ENCODE measurements at places on chromosomes 13 and 19.
A peak's percentile ranks its signal among the peaks of the same experiment; 100 is the strongest.

DNA sequence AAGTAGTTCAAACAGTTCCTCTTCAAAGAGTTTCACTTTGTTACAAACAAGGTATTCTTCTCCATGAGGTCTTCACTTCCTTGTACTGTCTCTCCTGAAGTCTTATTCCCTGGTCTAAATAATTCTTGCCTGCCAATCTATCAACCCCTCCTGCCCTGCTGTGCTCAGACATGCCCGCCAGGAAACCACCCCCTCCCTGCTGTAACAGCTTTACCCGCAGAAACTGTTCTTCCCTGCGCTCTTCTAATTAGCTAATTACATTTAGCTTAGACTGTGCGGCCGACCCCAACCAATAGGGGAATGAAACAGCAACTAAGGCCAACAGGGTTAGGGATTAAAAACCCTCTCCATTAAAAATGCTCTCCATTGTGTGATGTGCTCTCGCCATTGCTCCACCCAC lies 46.7 kb downstream of the ZNF846 start:
- DNase-seq = no peak

DNA sequence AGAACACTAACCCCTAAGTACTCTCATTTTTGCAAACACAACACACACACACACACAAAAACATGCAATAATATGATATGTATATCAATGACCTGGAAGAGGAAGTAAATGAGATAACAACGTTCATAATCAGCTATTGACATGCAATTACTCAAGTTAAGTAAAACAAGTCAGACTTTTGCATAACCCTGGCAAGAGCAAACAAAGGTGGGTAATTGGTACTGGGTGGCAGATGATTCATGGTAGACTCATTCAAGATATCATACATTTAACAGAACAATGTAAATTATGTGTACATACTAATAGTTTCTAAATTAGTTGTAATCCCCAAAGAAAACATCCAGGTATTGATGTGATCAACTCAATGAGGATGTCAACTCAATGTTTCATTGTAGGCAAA lies 508.8 kb downstream of the DACH1 start:
- DNase-seq = no peak

- peak; percentile 97 for DNase-seq
Observed at GRCh38 chr19:50025022-50025793, at the start of gene VRK3. TSS of gene VRK3 (minus strand) at chr19:50025372. CDS start at chr19:50016162, 9,210 bp downstream.

DNA sequence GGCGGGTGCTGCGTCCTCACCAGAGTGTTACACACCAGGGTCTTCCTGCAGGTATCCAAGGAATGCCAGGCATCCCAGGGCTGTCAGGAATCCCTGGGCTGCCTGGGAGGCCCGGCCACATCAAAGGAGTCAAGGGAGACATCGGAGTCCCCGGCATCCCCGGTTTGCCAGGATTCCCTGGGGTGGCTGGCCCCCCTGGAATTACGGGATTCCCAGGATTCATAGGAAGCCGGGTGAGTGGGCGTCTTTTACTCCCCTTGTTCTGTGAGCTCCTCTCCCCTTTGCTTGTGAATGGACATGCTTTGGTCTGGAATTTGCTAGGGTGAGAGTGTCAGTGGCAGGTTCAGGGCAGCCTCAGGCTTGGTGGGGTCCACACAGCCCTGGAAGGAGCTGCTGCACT lies 75.9 kb downstream of the RAB20 start:
- no peak for DNase-seq

DNA sequence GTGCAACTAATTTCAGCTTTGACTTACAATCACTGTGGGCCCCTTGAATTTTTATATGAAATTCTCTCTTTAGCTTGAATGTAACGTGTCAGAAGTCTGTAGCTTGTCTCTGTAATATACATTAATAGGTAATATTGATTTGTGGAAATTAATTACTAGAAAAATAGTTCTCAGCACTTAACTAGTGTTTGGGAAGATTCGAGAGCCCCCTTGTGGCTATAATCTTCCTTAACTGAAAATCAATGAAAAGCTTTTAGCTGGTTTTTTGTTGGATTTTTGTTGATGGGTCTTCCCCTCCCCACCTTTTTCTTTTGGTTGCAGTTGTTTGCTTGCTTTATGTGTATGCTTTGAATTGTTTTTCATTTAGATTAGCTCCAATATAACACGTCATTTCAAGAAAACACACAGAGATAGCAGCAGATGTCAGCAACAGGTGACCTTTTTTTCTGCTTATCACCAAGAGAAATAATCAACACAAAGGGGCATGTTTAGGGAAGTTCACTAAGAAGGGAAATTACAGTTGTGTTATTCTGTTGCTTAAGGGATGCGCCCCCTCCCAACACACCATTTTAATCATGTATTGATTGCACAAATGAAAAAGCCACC lies 176.8 kb downstream of the OXGR1 start:
- DNase-seq = no peak

DNA sequence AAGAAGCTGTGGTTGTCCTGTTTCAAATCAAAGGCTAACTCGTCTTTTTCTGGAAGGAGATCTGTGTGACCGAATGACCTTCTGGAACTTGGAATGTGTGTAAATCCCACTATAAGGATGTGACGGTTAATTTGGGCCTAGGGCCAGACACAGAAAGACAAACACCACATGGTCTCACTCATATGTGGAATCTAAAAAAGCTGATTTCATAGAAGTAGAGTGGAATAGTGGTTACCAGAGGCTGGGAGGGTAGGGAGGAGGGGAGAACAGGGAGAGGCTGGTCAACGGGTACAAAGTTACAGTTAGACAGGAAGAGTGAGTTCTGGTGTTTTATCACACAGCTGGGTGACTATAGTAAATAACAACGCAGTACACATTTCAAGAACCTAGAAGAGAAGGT lies 39.3 kb upstream of the RGCC start:
- no peak for DNase-seq

- no peak for DNase-seq
Observed at GRCh38 chr13:26067601-26068000, 15.8 kb upstream of the SHISA2 start.

DNA sequence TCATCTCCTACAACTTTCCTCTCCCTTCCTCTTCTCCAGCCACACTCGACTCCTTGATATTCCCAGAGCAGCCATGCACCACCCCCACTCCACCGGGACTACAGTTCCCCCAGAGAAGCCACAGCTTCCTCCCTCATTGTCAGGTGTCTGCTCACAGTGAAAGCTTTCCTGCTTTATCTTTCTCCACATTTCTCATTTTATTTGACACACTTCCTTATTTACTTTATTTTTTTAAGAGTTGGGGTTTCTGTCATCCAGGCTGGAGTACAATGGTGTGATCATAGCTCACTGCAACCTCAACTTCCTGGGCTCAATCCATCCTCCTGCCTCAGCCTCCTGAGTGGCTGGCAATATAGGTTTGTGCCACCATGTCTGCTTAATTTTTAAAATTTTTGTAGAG lies 464.6 kb downstream of the MYO16 start:
- DNase-seq = no peak

DNA sequence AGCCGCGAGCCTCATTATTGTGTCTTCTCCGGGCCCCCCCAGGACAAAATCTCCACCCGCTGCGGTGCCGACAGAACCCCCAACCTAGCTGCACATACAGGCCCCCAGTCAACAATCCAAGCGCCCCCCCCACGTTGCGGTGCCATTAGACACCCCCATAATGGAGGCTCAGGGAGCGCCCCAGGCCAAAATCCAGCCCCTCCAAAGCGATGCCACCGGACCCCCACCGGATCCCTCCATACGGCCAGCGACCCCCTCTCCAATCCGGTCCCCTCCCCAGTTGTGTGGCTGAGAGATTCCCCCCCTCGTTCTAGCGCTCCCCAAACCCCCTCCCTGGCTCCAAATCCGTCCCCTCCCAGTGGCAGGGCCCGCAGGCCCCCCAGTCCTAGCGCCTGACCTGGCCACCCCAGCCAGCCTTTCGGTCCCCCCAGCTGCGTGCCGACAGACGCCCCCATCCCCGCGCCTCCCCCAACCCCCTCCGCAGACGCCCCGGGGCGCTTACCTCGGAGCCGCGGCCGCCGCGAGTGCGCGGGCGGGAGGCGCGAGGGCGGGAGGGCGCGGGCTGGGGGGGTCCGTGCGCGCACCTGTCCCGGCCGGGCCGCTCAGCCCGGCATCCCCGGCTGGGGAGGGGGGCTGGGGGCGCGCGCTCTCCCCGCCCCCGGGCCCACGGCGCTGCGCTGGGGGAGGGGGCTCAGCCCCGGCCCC lies 21.6 kb upstream of the SEMA6B start:
- no peak for DNase-seq

GRCh38 chr13:43431290-43431716 lies 355.5 kb downstream of the ENOX1 start:
- DNase-seq = no peak

GRCh38 chr19:5904352-5905113 lies at the start of gene VMAC:
TSS of gene VMAC (plus strand) at chr19:5904872. CDS start at chr19:5904891, 19 bp downstream.
- peak; percentile 99 for DNase-seq

DNA sequence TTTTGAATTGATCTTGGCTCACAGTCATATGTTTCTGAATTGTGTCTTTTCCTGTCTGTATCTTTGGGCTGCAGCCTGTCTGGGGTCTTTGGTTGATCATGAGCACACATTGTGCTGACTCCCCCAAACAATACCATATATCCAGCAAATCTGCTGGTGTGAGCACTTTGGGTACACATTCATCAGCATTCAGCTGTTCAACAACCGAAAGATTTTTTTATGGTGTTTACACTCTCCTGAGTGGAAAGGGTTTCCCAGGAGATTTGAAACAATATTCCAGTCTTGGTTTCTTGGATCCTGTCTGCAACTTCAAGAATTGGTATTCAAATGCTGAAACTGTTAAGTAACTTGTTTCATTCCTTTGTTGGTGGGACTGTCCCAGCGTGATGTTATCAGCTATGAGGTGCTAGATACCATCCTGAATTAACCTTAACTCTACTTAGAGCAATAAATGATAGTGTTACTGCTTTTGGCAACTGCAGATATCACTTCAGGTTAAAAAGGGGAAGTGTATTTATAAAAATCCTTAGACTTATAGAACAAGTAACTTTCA lies 78.4 kb upstream of the DIAPH3 start:
- DNase-seq = no peak

DNA sequence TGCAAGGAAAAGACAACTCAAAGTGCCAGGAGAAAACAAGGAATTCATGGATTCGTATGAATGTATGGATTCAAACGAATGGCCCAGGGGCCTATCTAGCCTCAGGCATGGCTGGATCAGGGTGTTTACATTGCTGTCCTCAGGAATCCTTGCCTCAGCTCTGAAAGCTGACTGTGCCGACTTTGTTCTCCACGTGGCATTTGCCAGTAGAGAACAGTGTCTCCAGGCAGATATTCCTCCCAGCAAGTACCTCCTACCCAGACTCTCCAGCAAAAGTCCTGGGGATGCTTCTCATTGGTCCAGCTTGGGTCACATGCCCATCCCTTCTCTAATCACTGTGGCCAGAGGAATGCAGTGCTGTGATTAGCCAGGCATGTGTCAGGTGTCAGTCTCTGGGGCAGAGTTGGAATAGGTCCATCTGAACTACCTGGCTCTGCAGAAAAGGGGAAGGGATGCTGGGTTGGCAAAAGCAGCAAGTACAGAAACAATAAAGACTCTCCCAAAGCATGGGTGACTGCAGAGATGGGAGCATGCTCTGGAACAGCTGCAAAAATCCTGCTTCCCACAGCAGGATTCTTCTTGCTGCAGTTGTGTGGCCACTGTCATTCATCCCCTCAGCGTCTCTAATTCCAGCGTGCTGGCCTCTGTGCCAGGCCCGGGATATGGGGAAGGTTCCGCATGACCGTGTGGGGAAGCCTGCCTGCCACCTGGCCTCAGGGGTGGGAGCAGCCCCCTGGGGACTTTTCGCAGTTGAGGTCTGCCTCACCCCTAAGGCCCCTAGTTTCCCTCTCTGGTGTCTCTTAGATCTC lies 30.0 kb downstream of the CCNE1 start:
- DNase-seq = no peak

DNA sequence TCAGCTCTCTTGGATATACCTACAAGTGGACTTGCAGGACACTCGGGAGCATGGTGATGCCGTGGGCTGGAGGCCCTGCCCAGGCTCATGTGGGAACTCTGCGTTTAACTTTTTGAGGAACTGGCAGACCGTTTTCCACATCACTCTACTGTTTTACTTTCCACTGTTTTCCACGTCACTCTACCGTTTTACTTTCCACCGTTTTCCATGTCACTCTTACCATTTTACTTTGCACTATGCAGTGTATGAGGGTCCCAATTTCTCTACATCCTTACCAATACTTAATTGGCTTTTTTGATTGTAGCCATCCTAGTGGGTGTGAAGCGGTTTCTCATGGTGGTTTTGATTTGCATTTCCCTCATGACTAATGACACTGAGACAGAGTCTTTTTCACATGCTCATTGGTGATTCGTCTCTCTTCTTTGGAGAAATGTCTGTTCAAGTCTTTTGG lies 40.5 kb downstream of the GATAD2A start:
- no peak for DNase-seq

DNA sequence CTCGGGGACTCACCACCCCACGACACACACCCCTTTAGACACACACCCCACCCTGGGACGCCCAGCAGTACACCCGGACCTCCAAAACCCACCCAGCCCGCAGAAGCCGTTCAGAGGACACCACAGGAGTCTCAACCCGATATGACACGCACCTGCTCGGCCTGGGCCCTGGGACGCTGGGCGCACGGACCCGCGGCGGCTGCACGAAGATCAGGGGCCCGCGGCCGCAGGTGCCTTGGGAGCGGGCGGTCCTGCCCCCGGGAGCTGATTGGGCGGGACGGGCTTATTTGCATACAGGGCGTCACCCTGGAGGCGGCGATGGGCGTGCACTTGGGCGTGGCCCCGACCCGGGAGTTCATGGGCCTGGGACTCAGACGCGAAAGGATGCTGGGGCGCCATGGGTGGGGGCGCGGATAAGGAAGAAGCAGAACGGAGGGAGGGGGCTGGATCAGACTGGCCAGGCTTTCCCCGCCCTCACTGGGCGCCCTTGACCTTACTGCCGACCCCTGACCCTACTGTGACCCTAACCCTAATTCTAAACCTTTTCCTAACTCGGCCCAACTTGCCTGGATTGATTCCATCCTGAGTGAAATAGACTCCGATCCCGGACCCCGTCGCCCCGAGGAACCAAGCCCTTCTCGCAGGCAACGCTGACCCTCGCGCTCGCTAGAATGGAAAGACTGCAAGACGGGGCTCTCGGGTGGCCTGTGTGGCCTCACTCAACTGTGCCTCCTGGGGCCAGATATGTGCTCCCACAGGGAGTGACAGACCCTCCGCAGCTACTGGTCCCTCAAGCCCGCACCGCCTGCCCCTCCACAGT lies at the start of gene MEF2B:
TSS of gene MEF2B (minus strand) at position 211 of the 820 bp plus-strand sequence. CDS start 19,528 bp downstream, outside the sequence.
- no peak for DNase-seq

GRCh38 chr19:848386-848921 lies 3.6 kb upstream of the ELANE start:
- no peak for DNase-seq

- DNase-seq = no peak
Observed at GRCh38 chr13:42137856-42138537, 89.5 kb downstream of the DGKH start.

- DNase-seq = no peak
Observed at GRCh38 chr19:23560051-23560450, 127.0 kb downstream of the ZNF675 start.

- no peak for DNase-seq
Observed at GRCh38 chr13:48163061-48163460, 68.2 kb upstream of the MED4 start.

- DNase-seq = peak; percentile 67
Observed at GRCh38 chr19:33325920-33326319, 23.6 kb upstream of the CEBPA start.

Measured in hypothalamus (tissue), 51 donors.